ENCODE measurements at places on chromosomes 12 and 14.

DNA sequence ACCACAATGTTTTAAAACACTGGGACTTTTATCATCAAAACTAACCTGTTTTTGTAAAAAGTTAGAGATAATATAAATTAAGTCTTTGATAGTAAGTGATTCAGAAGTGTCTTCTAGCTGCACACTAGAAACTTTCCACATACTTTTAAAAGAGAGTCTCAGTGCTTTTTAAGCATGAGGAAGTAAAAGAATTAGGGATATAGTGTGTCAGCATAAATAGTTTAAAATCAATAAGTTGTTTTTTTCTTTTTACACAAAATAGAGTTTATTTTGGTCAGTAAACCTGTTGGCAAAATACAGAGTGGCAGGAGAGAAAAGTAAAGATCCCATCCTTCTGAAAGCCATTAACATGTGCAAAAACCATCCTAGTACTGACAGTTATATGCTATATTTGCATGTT is 1.7 kb downstream of the DNM1L start:
- DNase-seq = no peak

GRCh38 chr12:133220521-133220920 is 15.2 kb downstream of the ANHX start:
- no peak for DNase-seq

GRCh38 chr12:97805146-97805545 is 342.5 kb downstream of the RMST start:
- peak; percentile 1 for DNase-seq

DNA sequence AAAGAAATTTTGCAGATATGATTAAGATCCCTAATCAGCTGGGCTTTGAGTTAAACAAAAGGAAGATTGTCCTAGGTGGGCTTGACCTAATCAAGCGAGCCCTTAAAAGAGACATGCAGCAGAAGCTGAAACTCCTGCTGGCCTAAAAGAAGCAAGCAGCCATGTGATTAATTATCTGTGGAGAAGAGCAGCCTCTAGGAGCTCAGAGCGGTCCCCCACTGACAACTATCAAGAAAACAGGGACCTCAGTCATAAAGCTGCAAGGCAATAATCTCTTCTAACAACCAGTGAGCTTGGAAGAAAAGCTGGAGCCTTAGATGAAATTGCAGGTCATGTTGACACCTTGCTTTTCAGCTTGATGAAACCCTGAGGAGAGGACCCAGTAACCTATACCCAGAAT is 288.9 kb upstream of the CLEC14A start:
- no peak for DNase-seq

- no peak for DNase-seq
Measured at GRCh38 chr12:63419154-63419553, 249.1 kb downstream of the DPY19L2 start.

- no peak for DNase-seq
Measured at GRCh38 chr14:58797010-58797429, 159.3 kb downstream of the DACT1 start.

- no peak for DNase-seq
Measured at GRCh38 chr12:4282103-4282891, 8.7 kb downstream of the CCND2 start.

DNA sequence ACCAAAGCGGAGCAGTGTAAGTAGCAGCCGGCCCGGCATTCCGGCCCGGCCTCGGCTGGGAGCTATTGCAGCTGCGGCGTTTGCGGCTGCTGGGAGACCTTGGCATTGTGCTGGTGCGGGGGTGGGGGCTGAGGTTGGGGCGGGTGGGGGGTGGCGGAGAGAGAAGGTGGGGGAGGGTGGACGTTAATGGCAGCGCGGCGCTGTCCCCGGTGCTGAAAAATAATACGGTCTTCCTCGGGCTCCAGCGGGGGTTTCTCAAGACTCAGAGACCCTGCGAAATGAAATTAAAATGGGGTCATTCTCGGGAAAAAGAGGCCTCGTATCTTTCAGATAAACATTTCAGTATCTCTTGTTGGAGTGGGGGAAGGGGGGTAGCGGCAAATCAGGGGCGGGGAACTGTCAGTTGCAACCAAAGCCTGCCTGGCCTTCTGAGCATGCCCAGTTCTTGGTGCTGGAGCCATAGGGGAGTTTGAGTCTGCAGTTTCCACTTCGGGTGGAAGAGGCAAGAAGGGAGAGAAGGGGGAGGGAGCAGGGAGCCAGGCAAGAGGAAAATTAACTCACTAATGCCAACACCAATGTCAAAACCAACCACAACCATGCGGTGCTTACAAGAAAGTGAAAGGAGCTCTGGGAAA is 414 bp downstream of the UNC79 start:
- peak; percentile 77 for DNase-seq

DNA sequence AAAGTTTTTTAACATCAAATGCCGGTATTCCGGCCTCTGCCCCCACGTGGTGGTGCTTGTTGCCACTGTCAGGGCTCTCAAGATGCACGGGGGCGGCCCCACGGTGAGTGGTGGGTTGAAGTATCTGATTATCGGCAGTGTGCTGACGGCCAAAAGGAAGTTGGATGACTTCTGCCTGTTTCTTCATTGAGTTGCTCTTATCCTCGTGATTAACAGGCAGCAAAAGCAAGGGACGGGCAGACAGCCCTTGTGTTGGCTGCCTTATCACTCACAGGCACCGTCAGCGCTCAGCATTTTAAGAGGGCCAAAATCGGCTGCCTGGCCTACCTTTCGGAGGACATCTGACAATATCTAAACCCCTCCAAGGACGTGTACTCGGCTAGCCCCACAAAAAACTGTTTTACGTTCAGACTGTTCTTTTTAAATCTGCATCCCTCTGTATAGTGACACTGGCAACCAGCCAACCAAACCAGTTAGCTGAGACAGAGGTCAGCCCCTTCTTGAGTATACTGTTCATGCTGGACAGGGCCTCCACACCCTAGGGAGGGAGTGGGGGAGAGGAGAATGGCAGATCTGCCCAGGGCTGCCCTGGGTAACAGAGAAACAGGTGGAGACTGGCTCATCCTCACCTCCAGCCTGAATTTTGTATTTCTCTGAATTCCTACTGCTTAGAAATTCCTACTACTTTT is 22.9 kb upstream of the AKAP5 start:
- DNase-seq = no peak

DNA sequence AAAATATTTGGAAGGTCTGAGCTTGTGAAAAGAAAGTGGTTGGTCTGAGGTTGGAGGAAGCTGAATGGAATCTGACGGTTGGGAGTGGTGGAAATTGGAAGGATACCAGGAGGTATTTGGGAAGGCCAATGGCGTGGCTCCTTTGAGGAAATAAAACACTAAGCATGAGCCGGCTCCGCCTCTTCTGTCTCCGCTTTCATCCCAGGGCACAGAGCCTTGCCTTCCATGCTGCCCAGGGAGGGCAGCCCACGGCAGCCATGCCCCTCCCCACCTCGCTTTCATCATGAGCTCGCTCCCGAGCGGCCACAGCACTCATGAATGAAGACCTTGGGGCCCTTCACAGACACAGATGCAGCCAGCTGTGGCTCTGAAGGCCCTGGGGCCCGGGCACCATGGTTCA is 36.2 kb downstream of the HSP90AA1 start:
- DNase-seq = no peak

DNA sequence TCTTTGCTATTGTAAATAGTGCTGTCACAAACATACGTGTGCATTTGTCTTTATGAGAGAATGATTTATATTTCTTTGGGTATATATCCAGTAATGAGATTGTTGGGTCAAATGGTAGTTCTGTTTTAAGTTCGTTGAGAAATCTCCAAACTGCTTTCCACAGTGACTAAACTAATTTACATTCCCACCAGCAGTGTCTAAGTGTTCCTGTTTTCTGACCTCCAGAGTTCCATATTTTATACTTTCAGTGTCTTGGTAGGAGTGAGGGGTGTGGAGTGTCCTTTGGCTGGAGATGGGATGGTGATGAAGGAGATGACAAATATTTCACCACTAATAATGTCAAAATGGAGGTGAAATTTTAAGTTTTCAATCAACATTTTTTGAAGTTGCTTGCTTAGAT is 86.4 kb downstream of the DACT1 start:
- no peak for DNase-seq

DNA sequence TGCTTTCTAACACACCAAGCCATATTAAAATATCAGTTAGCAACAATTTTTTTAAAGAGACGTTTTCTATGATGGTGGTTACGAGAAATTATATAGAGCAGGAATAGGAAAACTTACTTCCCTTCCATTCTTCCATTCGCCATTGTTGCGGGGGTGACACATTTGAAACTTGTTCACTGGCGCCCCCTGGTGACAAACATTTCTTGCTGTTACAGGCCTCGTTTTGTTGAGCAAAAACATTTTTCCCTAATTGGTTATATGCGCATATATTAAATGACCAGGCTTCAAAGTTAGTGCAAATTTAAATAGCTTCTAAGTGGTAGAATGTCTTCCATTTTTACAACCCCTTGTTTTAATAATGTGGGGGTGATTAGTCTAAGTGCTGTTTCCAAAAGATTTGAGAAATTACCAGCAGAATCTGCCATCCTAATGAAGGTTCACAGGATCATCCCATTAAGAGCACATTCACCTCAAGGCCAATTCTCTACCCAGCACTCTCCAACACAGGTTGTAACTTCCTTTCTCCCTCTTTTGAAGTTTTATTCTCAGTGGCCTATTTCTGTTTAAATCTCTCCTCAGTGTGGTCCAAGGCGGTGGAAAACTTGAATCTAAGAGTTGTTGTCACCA is 1124.7 kb downstream of the FLRT2 start:
- no peak for DNase-seq

DNA sequence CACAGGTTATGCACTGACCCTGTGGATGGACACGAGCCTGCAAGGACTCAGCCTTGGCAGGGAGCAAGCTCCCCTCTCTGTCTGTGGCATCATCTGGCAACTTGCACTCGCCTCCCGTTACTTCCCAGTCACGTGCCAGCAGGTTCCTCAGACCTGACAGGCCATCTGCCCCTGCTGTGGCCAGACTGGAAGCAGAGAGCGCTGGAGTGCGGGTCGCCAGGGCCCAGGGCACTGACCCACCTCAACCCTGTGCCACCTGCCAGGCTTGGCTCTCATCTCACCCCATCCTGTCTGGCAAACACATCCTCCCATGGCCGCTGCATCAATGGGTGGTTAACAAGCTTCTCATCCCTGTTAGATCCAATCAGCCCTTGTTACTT is 28.4 kb downstream of the SLC6A12 start:
- no peak for DNase-seq

GRCh38 chr12:1939331-1939730 is 20.9 kb upstream of the CACNA2D4 start:
- no peak for DNase-seq

DNA sequence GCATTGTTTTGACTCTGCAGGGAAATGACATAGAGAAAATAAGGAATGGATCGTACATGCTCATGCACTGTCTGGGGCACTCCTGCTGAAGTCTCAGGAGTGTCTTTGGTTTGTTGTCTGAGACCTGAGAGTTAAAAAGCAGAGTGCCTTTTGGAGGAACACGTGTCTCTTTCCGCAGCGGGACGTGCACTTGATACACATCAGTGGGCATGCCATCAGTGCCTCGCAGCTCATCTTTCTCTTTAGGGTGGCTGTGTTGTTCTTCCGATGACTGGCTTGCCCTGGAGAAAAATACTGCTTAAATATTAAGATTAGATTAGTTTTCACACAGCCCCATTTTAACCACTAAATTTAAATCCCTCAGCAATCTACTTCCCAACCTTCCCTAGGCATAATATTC is 835.9 kb downstream of the DIO2 start:
- DNase-seq = no peak

- no peak for DNase-seq
Measured at GRCh38 chr12:101521136-101521535, 46.0 kb downstream of the SPIC start.

GRCh38 chr12:69438539-69438938 is 31.6 kb upstream of the FRS2 start:
- DNase-seq = no peak

GRCh38 chr12:81257947-81258551 is 180.2 kb downstream of the ACSS3 start:
- DNase-seq = no peak

DNA sequence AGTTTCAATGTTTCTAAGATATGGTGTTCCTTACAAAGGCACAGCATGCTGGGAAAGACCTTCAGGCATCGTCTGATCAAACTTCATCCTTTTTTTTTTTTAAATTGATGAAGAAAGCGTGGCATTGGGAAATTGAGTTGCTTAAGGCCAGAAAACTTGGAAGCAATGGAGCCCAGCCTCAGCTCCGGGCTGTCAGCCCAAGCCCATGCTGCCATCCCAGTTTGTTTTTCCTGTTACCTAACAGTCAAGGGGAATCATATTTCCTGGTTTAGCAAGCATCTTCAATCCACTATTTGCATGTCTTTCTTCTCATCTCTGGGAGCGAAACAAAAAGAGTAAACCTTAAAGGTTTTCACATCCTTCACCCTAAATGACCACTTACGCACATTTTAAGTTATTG is 200.2 kb downstream of the CHST11 start:
- DNase-seq = no peak

GRCh38 chr12:40655451-40655850 is 36.8 kb upstream of the CNTN1 start:
- no peak for DNase-seq

DNA sequence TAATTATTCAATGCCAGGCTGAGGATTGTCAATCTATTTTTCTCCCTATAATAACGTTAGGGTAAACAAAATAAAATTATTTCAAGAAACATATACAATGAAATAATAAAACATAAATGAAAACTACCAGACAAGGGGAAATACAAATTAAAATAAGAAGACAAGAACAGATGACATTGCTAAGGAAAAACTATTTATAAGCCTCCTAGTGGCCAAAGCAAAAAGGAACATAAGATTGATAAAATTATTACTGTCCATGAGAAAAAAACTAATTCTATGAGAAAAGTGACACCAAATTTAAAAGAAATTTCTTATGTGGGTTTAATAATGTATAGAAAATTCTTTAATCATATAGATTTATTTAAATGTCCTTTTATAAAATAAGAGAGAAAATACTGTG is 294.7 kb downstream of the TTC6 start:
- DNase-seq = no peak

GRCh38 chr12:110475426-110475825 is 6.8 kb downstream of the FAM216A start:
- no peak for DNase-seq

DNA sequence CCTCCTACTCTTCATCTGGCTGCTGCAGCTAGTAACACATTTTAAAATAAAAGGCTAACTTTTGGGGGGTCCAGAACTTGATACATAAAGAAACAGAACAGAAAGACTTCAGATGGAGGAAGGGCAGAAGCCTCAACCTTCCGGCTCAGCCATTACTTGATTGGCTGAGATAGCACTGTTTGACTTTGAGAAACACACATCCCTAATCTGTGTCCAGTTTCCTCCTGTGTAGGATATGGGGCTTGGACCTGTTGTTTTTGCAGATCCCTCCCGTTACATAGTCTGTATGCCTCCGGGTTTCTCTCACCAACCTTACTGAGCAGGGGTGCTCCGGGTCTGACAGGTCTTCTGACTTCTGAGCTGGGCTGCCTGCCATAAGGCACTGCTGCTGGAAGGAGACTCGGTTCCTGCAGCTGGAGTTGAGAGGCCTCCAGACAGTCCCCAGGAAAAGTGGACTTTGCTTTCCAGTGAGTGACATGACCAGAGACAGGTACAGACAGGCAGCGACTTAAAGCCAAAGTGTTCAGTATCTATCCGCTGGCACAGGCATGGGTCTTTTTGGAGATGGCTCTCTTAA is 8.3 kb upstream of the ZNF641 start:
- DNase-seq = no peak
